ENCODE measurements at places on chromosomes 11 and 22.

DNA sequence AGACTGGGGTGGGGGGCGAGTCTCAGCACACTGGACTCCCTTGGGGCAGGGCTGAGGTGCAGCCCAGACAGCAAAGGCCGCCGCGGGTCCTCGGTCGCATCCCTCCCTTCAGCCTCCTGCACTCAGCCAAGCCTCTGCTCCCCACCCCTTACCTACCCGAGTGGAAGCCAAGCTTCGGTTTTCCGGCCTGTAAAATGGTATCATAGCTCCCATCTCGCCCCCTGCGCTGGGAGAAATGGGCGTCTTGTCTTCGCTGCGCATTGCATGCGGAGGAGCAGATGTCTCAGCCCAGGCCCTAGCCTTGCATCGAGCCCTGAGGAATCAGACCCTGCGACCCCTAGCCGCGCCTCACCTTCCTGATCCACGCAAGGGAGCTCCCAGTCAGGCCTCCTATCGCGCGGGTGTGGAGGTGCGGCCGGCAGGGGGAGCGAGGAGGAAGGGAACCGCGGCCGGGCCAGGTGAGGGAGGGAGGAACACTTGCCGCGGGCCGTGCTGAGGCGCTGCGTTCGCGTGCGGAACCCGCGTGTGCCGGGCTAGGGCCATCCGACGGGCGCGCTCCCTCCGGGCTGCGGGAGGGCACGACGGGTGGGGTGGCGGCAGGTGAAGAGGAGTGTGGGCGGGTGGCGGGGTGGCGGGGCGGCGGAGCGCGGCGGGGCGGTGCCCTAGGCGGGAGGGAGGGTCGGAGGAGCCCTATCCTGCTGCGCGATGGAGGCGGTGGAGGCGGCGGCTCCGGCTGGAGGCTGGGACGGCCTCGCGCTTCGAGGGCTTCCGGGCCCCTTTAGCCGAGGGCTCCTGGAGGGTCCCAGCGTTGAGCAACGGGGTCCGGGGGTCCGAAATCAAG lies 4.1 kb upstream of the TBX1 start:
- peak; percentile 28 for DNase-seq

- no peak for DNase-seq
Observed at GRCh38 chr22:29375398-29376076, 12.8 kb downstream of the AP1B1 start.

- no peak for DNase-seq
Observed at GRCh38 chr22:49569286-49570031, 258.2 kb downstream of the BRD1 start.

DNA sequence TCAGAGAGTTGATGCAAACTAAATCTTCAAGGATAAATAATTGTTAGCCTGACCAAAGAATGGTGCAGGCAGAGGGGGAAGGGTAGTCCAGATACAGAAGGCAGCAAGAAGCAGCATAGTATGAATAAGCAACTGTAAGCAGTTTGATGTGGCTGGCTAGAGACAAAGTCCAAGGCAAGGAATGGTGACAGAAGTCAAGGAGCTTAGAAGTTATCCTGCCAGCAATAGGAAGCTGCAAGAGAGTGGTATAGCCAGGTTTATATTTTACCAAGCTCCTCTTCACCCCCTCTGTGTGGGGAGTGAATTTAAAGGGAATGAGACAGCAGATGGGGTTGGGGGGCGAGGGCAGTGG lies 14.7 kb downstream of the TRIM3 start:
- no peak for DNase-seq

DNA sequence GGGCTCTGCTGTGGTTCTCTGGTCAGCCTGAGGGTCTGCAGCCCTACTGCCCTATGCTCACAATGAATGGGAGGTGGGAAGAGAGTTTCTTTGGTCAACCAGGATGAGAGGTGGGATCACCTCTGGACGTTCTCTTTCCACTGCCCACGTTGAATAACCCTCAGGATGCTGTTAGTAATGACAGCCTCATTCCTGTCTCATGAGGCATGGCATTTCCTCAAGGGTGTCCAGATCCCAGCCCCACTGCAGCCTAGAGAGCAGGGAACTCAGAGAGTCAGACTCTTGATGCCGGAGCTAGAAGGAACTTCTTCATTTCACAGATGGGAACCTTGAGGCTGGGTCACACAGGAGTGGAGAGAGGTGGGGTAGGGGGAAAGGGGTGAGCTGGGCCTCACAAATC lies 196.0 kb downstream of the CEP164 start:
- no peak for DNase-seq

DNA sequence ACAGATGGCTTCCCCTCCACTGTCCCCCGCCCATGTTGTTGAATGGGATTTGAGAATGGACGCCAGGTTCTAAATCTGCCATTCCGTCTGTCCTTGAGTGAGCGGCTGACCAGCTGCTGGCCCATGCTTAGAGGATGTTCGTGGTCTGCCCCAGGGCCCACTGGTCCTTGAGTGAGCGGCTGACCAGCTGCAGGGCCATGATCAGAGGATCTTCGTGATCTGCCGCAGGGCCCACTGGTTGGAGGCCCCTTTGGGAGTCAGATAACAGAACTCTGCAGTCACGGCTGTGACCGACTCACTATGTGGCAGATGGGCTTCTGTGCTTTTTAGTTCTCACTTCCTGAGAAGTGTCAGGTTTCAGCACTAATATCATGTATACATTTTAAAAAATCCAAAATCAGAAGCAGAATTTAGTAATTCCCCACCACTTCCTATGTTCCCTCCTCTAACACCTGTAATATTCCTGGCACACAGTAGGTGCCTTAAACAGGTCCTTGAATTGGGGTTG lies 54.1 kb downstream of the MICAL3 start:
- DNase-seq = no peak

DNA sequence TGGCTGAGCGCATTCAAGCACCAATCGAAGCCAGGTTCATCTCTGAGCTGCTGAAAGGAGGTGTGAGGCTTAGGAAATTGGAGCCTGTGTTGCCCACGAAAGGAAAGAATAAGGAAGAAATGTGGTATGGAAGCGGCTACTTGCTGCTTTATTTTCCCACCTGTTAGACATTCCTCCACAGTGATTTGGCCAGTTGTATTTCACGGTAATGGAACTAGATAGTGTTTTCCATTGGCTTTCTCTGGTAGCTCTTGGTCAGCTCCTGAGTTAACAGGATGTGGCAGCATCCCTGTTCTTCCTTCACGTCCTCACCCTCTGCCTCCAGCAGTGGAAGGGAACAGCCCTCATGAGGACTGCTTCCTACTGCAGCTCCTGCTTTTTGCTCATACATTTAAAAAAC lies 44.7 kb downstream of the BID start:
- DNase-seq = no peak

DNA sequence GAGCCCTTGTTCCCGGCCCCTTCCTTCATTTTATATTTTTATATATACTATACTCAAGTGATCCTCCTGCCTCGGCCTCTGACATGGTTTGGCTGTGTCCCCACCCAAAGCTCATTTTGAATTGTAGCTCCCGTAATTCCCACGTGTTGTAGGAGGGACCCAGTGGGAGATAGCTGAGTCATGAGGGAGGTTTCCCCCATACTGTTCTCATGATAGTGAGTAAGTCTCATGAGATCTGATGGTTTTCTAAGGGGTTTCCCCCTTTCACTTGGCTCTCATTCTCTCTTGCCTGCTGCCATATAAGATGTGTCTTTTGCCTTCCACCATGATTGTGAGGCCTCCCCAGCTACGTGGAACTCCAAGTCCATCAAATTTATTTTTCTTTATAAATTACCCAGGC lies 7.2 kb upstream of the ZNF280A start:
- DNase-seq = no peak

DNA sequence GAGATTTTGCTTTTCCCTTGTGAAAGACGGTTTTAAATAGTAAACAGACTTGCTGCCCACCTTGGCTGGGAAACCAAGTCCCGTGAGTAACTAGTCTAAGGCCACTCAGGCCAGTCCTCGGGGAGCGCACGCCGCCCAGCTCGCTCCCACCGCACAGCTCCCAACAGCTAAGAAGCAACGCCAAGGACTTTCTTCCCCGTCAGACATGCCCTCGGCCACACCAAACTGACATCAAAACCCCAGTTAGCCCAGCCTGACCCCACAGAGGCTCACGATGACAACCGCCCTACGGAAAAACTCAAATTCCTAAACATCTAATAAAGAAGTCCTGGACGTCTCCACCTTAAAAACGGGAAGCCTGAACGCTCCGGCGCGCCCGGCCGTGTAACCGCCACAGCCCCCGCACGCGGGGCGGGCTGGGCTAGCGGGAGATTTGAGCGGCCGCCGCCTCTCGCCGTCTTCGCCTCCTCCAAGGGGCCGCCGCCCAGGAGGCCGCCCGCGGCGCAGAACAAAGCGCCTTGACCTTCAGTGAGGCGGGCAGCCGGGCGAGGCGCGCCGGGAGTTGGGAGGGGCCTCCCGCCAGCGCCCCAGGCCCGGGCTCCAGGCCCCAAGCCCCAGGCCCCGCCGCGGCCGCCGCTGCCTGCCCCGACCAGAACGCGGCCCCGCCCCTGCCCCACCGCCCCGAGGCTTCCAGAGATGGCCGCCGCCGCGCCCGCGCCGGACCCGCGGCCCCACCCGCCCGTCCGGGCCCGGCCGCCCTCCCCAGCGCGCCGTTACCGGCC lies 486 bp downstream of the NAP1L4 start:
- DNase-seq = peak; percentile 80

DNA sequence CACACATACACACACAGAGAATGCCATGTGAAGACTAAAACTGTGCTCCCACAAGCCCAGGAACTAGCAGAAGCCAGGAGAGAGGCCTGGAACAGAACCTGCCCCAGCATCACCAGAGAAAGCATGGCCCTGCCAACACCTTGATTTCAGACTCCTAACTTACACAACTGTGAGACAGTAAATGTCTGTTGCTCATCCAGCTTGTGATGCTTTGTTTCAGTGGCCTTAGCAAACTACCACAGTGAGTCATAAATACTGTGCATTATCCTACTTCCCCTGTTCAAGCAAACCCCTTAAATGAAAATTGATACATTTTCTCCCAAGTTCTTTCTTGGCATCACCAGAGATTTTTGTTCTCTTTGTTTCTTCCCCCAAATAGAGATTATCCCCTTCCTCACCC lies 1539.4 kb upstream of the TENM4 start:
- DNase-seq = no peak

DNA sequence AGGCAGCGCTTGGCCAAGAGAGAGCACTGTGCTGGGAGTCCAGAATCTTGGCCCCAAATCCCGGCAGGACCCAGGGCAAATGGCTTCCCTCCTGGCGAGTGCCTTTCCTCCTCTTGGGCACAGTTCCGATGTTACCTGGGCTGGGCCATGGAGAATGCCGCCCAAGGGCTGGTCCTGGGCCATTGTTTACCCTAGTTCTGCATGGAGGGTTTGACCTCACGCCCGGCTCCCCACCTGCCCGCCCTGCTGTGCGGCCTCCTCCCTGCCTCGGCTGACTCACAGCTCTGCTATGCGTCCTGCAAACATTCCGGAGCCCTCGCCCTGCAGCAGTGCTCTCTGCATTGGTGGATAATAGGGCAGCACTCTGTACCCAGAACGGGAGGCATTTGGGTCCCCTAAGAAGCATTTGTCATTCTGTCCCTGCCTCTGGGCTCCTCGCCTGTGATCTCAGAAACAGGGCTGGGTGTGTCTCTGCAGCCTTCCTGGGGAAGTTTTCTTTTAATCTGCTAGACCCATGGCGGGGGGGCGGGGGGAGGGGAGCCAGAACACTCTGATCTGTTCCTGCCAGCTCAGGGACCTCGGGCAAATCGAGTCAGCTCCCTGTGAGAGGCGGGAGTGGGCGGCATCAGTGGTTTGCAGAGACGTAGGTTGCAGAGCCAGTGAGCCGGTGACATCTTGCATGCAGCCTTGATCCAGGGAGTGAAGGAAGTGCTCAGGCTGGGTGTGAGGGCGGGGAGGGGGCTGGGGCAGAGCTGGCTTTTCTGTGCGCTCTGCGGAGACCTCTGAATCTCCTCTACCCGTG lies 32.9 kb upstream of the SMIM38 start:
- DNase-seq = peak; percentile 54

GRCh38 chr22:47850644-47851151 lies 1088.2 kb downstream of the TBC1D22A start:
- peak; percentile 78 for DNase-seq

GRCh38 chr22:22201185-22201929 lies 43.2 kb upstream of the VPREB1 start:
- DNase-seq = peak; percentile 80

GRCh38 chr11:125214601-125215565 lies 50.3 kb downstream of the PKNOX2 start:
- DNase-seq = no peak

GRCh38 chr11:44833877-44834452 lies 107.2 kb downstream of the TSPAN18 start:
- peak; percentile 85 for DNase-seq

DNA sequence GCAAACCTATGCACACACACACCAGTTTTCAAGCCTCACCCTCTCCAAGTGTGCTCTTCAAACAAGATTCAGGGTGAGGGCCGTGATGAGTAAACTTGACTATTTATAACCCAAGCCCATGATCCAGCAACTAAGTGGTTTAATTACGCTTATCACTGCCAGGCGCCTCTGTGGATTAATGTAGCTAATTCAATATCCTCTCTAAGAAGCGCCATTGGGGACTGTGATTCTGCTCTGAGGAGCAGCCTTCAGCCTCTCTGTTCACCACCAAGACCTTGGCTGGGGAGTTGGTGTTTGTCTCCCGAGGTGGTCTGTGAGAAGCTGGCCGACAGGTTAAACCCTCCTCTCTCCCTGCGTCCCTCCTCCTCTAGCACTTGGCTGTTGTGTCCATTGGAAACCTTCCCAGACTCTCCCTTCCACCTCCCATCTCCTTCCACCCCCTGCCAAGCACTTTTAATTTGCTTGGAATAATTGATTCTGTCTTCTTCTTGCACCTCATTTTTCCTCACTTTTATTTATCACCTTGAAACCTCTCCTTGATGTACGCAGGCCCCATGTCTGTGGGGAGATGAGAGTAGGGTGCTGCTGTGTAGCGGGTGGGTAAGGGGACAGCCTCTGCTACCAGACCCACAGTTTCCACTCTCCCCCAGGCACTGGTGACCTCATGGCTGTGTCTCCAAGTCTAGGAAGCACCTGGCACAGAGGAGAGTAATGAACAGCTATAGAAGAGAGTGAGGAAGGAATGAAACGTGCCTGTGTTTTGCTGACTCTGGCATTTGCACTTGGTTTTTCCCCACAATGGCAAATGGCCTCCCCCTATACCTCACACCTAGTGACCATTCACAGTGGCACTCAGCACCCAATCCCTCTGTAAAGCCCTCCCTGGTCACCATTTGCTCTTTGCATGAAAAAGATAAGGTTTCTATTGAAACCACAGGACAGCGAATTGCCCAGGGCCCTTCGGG lies 236.6 kb downstream of the GRIK4 start:
- no peak for DNase-seq

GRCh38 chr22:48781868-48782267 lies 1045.8 kb downstream of the BRD1 start:
- no peak for DNase-seq

All from NCI-H146 (cell line).